ENCODE measurements at places on chromosomes 7 and 10.

GRCh38 chr10:114083040-114083439 lies 39.4 kb downstream of the ADRB1 start:
- DNase-seq, result no peak

GRCh38 chr10:4041635-4042034 lies 256.6 kb upstream of the KLF6 start:
- no peak for DNase-seq

DNA sequence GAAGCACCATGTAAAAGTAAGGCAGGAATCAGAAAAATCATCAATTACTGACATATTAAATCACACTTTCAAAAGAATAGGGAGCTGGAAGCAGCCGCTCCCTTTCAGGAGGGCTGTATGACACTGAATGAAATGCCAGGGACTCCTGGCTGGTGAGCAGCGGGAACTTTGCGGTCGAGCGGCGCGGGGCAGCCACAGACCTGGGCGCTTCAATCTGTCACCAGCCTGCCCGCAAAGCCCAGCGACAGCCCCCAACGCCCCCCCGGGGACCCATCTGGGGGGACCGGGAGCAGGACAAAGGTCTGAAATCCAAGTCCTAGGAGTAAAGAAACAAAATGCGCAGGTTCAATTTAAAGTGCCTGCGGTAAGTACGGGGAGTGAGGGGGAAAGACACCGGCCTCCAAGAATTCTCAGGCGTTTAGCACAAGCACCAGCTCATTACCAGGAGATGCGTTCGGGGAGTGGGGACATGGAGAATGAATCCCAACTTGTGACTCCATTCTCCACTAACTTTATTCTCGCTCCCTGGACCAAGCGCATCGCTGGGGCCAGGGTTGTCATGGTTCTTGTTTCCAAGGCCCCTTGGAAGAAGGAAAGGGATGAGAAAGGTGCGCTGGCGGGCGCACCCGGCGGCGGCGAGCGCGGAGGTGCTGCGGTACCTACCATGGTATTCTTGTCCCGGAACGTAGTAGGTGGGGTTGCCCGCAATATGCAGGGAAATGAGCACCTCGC lies 824 bp downstream of the RELN start:
- no peak for DNase-seq

- no peak for DNase-seq
Observed at GRCh38 chr10:97820096-97820704, 29.4 kb upstream of the GOLGA7B start.

- no peak for DNase-seq
Observed at GRCh38 chr10:110618230-110618610, 25.9 kb upstream of the RBM20 start.

GRCh38 chr7:711093-711921 lies 15.2 kb upstream of the DNAAF5 start:
- DNase-seq, result no peak

DNA sequence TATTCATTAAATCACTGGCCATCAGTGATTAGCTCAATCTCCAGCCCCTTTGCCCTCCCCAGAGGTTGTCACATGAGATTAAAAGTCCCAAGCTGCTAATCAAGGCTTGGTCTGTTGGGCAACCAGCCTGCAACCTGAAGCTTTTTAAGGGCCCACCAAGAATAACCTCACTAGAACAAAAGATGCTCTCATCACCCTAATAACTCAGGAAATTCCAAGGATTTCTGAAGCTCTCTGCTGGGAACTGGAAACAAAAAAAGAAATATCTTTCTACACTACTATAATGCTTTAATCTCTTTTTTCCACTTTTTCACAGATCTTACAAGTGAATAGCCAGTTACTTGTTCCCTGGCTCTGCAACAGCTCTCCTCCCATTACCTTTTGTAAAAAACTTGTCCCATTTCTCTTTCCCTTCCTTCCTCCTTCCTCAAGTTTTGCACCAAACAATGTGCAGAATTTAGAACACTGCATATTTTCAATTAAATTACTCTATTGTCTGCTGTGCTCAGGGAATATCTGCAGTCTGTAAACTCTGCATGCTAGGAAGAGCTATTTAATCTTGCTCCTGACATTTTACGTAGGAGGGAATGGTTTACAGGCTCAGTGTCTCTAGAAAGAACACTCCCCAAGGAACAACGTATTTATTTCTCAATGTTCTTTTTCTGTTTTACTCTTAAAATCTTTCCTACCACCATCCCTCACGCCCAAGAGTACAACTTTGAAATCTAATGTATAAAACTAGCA lies 169.1 kb downstream of the IMMP2L start:
- DNase-seq, result peak; percentile 52

- DNase-seq, result no peak
Observed at GRCh38 chr7:106560482-106560881, 100.5 kb downstream of the CCDC71L start.

GRCh38 chr7:142175594-142175993 lies 64.1 kb downstream of the MGAM2 start:
- no peak for DNase-seq

GRCh38 chr7:34430456-34430855 lies 227.6 kb upstream of the NPSR1 start:
- DNase-seq, result peak; percentile 84

DNA sequence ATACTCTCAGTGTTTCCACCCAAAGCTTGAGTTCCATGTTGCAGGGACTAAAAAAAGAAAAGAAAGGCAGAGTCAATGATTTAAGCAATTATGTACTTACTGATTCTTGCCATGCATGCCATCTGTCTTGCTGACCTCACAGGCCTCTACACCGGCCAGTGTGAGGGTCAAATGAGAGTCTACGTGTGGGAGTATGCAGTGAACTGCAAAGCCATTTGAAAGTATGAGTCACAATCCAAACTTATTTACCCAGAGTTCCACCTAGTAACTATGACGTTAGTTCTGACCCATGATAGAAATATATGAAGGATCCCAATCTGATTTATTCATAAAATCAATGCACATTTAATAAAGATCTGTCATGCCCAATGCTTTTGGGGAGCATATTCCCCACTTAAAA lies 26.5 kb downstream of the PDE1C start:
- DNase-seq, result peak; percentile 42

DNA sequence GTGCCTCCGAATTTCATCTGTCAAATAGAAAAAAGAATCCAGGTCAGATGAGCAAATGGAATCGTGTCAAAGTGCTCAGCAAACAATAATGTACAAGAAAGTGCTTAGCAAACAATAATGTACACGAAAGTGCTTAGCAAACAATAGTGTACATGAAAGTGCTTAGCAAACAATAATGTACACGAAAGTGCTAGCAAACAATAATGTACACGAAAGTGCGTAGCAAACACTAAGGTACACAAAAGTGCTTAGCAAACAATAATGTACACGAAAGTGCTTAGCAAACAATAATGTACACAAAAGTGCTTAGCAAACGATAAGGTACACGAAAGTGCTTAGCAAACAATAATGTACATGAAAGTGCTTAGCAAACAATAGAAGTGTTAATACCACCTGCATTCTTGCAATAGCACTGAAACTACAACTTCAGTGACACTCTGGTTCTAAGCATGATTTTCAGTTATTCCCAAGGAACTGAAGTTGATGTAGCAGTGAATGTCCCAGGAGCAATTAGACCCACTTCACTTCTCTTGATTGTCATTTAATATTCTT lies 33.4 kb upstream of the MYL10 start:
- DNase-seq, result no peak

DNA sequence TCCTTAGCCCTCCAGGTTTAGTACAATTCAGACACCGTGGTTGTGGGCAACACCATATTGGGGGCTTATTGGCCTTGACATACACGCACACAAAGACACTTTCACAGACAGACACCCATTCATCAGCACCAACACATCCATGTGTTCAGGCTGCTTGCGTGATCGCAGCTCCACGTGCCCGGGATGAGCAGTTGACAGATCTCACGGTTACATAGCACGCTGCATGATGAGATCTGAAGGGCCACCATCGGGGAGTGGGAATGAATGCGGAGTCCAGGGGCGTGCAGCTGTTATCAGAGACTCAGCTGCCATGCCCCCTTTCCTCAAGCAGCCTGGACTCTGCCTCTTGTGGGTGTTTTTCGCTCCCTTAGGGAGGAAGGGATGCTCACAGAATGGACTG lies 285.2 kb downstream of the USP6NL start:
- DNase-seq, result no peak

GRCh38 chr10:14731875-14732512 lies 42.7 kb downstream of the FAM107B start:
- DNase-seq, result no peak

- no peak for DNase-seq
Observed at GRCh38 chr7:150954201-150954985, 23.7 kb downstream of the KCNH2 start.

GRCh38 chr10:105973360-105973759 lies 1191.1 kb downstream of the SORCS1 start:
- no peak for DNase-seq

- DNase-seq, result no peak
Observed at GRCh38 chr7:137804836-137805235, 41.9 kb downstream of the DGKI start.

DNA sequence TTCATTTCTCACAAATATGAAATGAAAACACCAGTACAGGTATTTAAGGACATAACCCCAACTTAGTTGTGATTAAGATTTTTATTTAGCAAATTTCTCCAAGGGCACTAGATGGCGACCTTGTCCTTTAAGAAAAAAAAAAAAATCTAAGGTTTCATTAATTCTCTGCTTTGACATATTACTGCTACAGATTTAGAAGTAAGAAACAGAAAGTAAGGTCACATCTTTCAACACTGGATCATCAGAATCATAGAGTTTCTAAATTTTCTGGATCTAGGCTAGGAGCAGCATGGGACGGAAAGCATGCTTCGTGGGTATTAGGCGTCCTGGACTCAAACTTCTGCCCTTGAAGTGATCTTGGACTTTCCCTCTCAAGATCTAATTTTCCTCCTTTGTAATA lies 85.5 kb upstream of the PRKG1 start:
- DNase-seq, result peak; percentile 59

- no peak for DNase-seq
Observed at GRCh38 chr7:4850262-4850795, 11.5 kb downstream of the PAPOLB start.

GRCh38 chr7:38232502-38233366 lies 40.7 kb downstream of the TARP start:
- no peak for DNase-seq

- DNase-seq, result no peak
Observed at GRCh38 chr10:72812415-72812752, 81.2 kb upstream of the OIT3 start.

GRCh38 chr10:3714531-3714930 lies 70.5 kb downstream of the KLF6 start:
- DNase-seq, result no peak

GRCh38 chr10:113921561-113922370 lies 67.3 kb downstream of the NHLRC2 start:
- DNase-seq, result no peak

GRCh38 chr7:55546814-55547213 lies 25.5 kb downstream of the VOPP1 start:
- peak; percentile 81 for DNase-seq
